ENCODE measurements at places on chromosomes 16 and 17. TPM values are rescaled to one million over a fixed set of nuclear protein-coding genes. Genes with fewer than 3 reads are reported as not detected.
A peak's percentile ranks its signal among the peaks of the same experiment; 100 is the strongest.

DNA sequence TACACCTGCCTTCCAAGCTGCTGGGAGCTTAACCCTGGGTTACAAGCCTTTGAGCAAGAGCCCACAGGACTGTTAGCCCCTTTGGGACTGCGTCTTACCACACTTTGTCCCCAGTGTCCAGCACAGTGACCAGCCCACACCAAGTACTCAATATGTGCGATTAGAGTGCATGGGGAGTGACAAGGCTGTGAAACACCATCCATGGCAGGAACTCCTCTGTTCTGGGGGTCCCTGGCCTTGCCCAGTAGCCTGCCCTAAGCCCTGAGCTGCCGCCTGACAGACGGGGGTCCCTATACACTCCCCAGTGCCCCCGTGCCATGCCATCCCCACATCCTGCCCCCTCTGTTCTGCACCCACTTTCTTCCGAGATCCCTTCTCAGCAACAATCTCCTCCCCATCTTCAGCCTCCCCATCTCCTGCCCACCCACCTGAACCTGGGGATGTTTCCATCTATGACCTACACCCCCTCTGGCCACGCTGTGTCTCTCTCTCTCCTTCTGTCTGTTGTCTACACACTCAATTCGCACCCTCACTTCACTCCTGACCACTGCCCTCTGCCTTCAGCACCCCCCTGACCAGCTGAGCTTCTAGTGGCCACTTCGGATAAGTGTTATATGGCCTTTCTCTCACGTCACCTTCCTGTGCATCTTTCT is 112.9 kb upstream of the SMURF2 start:
- DNase-seq, result no peak

The PIMREG gene
- total RNA-seq, result 0.74 TPM

The HSD17B2 gene
- total RNA-seq, result not detected

GRCh38 chr17:68238871-68239253 is 9.0 kb upstream of the AMZ2 start:
- no peak for DNase-seq

DNA sequence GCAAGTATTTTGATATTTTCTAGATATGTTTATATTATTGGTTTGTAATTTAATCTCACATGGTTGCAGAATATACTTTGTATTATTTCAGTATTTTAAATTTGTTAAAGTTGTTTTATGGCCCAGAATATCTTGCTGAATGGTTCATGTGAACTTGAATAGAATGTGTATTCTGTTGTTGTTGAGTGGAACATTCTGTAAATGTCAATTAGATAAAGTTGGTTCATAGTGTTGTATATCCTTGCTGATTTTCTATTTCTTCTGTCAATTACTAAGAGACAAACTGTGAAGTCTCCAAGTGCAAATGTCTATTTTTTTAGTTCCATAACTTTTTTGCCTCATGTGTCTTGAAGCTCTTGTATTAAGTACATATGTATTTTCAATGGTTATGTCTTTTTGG is 411.7 kb downstream of the NPIPA7 start:
- no peak for DNase-seq

DNA sequence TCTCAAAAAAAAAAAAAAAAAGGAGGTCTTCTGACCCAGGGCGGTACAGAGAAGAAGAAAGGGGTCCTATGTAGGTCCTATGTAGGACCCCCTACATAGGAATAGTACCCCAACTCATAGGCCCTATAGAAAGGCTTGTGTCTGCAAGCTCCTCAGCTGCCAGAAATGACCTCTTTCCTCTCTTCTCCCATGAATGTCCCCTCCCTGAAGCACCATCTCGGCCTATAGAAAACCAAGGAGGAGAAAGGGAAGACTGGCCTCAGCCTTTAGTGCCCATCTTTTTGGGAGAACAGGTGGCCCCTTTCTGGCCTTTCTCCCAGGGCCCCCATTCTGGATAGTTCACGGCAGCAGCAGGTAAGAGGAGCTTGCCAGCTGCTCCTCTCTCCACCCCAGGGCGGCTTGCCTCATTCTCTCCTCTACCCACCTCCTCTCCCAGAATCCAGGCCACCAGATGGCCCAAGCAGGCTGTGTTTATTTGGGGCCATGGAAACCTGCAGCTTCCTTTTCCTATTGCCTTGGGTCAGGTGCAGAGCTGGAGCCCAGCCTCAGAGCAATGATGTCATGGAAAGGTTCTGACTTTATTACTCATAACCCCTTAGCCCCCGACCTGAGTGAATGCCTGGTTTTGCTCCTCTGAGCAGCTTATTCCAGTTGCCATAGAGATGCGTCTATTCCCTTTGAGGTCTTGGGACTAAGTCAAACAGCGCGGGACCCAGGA is 1.6 kb upstream of the MRPL58 start:
- DNase-seq, result peak; percentile 38

DNA sequence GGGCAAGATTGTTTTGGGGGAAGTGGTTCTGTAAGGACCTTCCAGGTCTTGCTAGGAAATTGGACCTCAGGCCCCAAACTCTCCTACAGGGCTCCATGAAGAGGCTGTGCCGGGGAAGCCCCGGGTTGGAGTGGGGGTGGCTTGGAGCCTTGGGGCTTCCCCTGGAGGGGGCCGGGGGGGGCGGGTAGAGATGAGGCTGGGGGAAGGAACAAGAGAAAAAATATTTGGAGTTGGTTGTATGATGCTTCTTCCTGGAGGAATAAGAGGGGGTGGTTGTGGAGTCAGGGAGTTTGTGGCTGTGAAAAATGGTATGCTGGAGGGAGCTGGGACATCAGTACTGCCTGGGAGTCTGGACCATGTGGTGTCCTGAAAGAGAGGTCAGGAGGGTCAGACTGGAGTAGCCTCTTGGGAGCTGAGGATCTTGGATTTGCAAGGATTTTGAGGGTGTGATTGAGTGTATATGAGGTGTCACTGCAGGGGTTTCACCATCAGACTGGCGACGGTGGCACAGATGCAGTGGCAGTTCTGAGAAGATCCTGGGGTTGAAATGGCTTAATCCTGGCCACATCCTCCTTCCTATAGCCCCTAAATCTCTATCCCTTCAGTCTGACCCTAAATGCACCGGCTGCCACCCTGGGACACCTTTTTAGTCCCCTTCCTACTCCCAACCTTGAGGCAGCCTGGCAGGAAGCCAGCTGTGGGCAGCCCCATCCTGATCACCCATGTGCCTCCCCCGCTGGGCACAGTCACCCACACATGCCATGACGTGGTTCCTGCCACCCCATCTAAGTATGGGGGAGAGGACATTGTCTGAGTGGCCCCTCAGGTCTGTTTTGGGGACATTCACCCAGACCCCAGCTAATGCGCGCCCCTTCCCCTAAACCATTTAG is 10.9 kb downstream of the RARA start:
- DNase-seq, result no peak

The CRHR1 gene
- not detected for total RNA-seq

The TEX14 gene
- total RNA-seq, result not detected

- DNase-seq, result peak; percentile 26
These were observed 8.1 kb downstream of the SLC5A11 start for GRCh38 chr16:24853830-24854229.

DNA sequence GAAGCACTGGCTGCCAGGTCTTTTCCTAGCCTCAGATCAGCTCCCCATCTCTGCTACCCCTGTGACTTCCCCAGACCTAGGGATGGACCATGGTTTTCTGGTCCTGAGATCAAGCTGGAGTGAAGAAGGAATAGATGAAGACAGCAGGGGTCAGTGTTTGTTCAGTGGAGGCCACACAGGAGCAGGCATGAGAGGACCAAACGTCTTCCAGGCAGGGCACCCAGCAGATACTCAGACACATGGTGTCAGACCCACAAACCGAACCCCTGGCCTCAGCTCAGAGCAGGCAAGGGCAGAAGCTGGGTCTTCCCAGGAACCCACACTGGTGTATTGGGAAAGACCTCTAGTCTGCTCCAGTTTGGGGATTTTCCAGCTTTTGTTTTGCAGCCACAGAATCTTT is 189.7 kb downstream of the IRX5 start:
- DNase-seq, result peak; percentile 8

DNA sequence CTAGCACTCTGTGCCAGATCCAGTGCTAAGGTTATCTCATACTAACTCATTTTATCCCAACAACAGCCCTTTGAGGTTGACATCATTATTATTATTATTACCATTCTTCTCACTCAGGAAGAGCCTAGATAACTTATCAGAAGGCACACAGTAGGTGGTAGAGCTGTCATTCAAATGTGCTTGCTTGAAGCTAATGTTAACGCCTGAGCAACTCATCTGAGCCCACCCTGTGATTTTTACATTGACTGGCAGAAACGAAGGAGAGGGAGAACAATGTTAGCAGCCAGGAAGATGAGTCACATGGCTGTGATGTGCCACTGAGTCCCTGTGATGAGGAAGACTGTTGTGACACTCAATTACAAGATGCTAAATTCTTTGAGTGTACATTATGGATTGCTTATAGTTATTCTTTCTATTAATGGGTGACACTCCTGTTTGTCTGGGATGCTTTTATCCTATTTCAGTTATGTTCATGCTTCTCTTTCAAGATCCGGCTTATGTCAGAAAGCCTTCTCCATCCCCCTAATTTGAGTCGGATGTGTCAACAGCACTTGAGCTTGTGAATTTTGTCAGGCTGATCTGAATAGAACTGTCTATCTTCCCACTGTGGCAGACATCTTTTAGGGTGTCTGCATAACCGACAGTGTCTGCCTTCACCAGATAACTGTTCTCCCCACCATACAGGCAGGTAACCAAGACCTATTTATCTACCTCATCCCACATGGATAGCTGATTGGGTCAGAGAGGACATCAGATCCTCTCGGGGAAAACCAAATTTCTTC is 426.4 kb downstream of the CA10 start:
- DNase-seq, result no peak

DNA sequence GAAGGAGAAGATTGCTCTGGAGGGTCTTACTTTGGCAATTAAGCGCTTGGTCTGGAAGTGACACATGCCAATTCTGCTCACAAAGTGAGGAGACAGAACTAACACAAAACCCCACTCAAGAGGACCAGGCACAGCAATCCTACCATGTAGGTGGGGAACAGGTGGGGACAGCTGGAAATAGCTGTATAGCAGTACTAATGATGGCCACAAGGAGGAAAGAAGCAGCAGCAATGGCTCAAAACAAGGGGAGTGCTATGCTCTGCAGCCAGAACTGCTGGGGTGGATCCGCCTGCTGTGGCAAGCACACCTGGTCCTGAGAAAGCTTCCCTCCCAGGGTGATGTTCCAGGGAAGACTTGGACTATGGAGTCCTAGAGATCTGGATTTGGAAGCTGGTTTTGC is 17.0 kb upstream of the TMEM132E start:
- DNase-seq, result no peak

- no peak for DNase-seq
These were observed 83.5 kb downstream of the MARCHF10 start for GRCh38 chr17:62724398-62725146.

GRCh38 chr16:52501746-52502145 is 45.2 kb downstream of the TOX3 start:
- no peak for DNase-seq

GRCh38 chr16:49839017-49839825 is 16.7 kb downstream of the ZNF423 start:
- DNase-seq, result peak; percentile 23

DNA sequence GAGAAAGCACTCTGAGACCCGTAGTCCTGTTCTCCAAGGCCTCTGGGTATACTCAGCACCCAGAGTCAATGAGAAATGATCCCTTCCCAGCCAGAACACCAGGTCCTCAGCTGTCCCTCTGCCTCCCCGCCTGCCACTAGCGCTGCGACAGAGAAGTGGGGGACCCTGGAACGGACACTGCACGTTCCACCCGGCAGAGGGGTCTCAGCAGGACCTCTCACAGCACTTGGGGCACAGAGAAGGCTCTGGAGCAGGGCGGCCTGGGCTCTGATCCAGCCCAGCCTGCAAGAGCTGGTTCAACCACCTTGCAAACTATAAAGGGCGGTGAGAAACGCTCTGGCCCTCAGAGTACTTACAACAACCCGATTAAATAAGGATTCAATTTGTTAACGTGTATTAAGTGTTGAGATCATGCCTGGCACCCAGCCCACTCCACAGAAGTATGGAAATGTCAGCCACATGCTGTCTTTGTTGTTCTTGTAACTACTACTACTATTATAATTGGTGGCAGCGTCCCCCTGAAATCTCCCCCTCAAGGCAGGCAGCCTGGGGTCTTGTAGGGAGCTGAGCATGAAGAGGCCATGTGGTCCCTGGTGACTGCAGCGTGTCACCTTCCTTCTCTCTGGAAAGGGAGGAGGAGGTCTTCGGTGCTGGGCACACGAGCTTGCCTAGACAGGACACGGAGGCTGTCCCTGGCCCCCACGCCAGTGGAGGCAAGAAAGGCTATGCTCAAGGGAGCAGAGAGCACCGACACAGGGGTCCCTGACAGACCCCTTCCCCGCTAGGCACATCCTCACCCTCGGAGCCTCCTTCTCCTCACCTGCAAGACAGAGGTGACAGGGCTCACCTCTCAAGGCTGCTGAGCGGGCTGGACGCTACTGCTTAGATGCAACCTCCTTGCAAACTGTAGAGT is 2.4 kb downstream of the OSGIN1 start:
- DNase-seq, result peak; percentile 37

DNA sequence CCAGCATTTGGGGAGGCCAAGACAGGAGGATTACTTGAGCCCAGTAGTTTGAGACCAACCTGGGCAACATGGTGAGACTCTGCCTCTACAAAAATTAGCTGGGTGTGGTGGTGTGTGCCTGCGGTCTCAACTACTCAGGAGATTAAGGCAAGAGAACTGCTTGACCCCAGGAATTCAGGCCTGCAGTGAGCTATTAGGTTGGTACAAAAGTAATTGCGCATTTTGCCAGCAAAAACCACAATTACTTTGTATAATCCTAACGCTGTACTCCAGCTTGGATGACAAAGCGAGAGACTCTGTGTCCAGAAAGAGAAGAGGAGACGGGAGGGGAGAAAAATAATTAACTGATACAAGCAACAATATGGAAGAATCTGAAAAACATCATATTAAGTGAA is 32.7 kb downstream of the YWHAE start:
- DNase-seq, result no peak

The CLEC19A gene
- total RNA-seq, result not detected

- no peak for DNase-seq
These were observed at the start of gene FADS6 for GRCh38 chr17:74892974-74893911. Gene FADS6 (minus strand): TSS chr17:74893633. CDS start chr17:74893595, 38 bp downstream.

GRCh38 chr17:19880393-19880792 is 12.7 kb upstream of the ULK2 start:
- DNase-seq, result no peak

The WFIKKN1 gene
- 0.24 TPM for total RNA-seq

DNA sequence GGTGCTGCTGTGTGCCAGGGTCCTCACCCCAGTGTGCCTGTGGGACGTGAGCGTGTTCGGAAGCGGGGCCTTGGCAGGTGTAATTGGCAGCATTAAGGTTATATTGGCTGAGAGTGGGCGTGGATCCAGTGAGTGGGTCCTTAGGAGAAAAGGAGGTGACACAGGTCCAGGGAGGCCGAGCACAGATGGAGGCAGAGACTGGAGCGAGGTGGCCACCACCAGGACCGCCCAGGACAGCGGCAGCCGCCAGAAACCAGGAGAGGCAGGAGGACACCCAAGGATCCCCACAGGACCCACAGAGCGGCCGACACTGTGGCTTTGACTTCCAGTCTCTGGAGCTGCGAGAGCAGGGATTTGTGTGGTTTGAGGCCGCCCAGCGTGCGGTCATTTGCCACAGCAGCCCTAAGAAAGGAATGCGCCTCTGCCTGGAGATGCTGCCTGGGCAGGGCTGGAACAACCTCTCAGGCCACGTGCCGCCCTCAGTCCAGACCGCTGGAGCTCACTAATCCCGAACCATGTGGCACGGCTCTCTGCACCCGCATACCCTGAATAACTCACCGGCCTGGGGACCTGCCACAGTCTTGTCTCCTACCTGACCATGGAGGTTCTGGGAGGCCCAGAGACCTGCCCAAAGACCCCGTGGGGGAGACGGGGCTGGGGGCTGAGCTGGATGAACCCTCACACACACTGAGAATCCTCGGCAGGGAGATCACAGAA is 45.4 kb downstream of the SOX8 start:
- DNase-seq, result no peak

The ORAI3 gene
- total RNA-seq, result 11.6 TPM

- peak; percentile 37 for DNase-seq
These were observed 94.5 kb downstream of the PCTP start for GRCh38 chr17:55845385-55845784.

The OXLD1 gene
- 20.4 TPM for total RNA-seq

Measured in heart right ventricle (tissue), 16 donors.